GM12891 (cell line): ENCODE measurements at places on chromosomes 7 and 10.

- no peak for DNase-seq
Observed at GRCh38 chr10:31347705-31348104, 28.7 kb downstream of the ZEB1 start.

DNA sequence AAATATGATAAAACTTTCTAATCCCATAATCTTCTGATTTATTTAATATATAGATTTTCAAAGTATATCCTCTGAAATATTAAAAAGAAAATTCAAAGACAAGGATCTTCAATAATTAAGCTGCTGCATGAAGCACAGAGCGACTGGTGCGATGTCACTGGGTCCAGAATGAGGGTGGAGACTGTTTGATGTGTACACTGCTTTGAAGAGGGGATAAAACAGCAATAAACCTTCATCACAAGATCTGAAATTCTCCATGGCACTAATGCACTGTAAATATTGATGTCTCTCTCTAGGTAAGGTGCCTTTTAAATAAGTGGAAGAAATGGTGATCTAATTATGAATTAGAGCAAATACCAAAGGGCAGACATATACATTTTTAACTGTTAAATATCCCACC is 337.8 kb downstream of the PARD3 start:
- no peak for DNase-seq

GRCh38 chr7:100679927-100680575 is 6.5 kb downstream of the GNB2 start:
- DNase-seq = peak; percentile 20

- DNase-seq = no peak
Observed at GRCh38 chr7:132328760-132329159, 247.5 kb downstream of the PLXNA4 start.

DNA sequence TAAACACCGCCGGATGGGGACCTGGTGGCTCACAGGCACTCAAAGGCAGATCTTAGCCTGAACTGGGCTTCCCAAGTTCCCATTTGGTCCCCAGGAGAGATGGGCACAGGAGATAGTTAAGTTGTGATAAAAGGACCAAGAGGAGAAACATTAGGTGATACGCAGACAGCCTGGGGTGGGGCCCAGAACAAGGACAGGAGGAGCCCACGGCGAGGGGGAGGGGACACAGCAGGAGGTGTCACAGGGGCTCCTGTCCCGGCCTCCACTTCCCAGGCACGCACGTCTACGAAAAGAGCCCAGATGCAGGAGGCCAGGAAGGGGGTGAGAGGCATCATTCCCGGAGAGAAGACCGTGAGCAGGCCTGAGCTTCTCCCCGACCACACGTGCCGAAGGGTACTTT is 16.3 kb upstream of the DNAAF5 start:
- DNase-seq = no peak

GRCh38 chr10:122132882-122133565 is 138.1 kb upstream of the BTBD16 start:
- DNase-seq = no peak

GRCh38 chr10:132752961-132753360 is 33.0 kb downstream of the NKX6-2 start:
- DNase-seq = no peak

GRCh38 chr10:553233-553632 is 136.2 kb downstream of the DIP2C start:
- no peak for DNase-seq

DNA sequence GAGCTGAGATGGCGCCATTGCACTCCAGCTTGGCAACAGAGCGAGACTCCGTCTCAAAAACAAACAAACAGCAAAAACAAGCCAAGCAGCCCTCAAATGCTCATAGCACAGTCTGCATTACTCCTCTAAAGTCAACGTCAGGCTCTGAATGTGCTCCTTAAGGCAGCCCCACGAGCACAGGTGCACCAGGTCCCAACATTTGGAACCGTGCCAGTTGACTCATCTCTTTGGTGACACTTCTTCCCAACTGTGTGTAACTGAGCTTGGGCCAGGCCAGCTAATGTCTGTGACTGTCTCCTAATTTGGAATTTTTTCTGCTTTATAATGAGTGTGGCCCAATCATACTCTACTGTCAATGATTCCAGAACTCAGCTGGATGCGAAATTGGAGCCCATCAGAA is 66.3 kb upstream of the EFCAB10 start:
- no peak for DNase-seq

- DNase-seq = no peak
Observed at GRCh38 chr10:101071267-101071884, 9.6 kb downstream of the KAZALD1 start.

- DNase-seq = no peak
Observed at GRCh38 chr10:51596695-51597094, 102.7 kb downstream of the CSTF2T start.

GRCh38 chr7:99505324-99505662 is 831 bp downstream of the ZKSCAN5 start:
- DNase-seq = no peak
